ENCODE measurements at places on chromosomes 3 and 15.

DNA sequence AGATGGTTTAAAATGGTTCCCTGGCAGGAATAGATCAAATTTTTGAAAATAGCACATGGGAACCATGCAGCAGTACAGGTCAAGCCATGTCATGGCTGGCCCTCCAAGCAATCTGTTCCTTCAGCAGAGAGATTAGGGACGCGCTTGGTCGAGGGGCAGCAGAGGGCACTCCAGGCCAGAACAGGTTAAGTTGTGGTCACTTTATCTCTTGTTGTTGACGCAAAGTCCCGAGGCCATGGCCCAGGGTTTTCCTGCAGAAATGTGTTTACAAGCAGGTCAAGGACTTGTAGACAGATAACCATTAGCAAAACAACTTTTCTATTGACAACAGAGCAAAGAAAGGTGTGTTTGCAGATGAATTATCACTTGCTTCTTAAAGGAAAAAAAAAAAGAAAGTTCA, 570.0 kb upstream of the NR2F2 start:
- no peak for DNase-seq

DNA sequence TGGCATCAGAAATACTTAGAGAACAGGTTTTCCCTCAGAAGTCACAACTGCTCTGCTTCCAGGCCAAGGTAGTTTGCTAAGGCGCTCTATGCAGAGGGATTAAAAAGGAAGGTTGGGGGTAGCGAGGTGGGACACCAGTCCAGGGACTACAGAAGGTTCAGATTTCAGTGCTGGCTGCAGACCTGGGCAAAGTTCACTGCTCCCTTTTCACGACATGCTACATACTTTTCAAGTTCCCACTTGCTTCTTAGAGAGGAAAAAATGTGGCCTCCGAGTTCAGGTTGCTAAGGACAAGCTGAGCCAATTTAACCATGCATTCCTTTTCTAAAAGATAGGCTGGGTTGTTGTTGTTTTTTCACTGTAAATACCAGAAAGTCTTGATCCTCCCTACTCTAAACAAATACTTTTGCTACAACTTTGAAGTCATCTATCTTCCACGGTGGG, 158.6 kb upstream of the NR2F2 start:
- DNase-seq, result no peak

- DNase-seq, result no peak
Measured at GRCh38 chr15:48924528-48925393, 39.0 kb downstream of the SHC4 start.

GRCh38 chr15:96177279-96177678, 153.2 kb upstream of the NR2F2 start:
- no peak for DNase-seq

GRCh38 chr15:53658827-53659555, 100.5 kb downstream of the WDR72 start:
- no peak for DNase-seq
